Stimulated activated CD8-positive, alpha-beta memory T cell treated with anti-CD3 and anti-CD28 coated beads, Interleukin-15, amount 100 ng/mL, for 1 hour (primary cell): ENCODE measurements at places on chromosomes 11 and 22.

- no peak for DNase-seq
Observed at GRCh38 chr11:1399386-1400316, 9.9 kb downstream of the BRSK2 start.

DNA sequence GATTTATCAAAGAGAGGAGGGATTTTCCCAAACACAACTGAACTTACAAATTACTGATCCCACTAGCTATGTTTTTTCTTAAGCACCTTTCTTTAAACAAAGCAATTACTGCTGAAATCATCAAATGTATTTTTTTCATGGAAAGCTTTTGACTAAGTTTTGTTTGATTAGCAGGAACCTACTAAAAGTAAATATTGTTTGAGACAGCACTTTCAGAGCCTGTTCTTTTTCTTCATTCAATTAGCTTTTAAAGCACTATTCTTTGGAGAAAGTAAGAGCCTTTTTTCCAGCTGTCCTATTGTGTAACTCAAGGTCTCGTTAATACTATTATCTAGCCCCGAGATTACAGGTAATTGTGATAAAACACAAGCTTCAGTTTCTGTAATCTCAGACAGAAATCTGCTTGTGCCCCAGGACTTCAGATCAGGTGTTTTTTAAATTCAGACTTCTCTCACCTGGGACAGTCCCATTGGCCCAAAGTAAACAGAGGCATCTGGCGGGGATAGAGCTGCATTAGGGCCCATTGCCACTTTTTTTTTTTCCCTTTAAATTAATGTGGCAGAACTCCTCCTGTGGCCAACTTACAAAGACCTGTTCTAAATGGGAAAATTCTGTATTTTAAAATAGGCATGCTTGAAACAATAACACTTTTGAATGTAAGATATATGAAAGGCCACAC lies 11.0 kb downstream of the CSTPP1 start:
- no peak for DNase-seq

DNA sequence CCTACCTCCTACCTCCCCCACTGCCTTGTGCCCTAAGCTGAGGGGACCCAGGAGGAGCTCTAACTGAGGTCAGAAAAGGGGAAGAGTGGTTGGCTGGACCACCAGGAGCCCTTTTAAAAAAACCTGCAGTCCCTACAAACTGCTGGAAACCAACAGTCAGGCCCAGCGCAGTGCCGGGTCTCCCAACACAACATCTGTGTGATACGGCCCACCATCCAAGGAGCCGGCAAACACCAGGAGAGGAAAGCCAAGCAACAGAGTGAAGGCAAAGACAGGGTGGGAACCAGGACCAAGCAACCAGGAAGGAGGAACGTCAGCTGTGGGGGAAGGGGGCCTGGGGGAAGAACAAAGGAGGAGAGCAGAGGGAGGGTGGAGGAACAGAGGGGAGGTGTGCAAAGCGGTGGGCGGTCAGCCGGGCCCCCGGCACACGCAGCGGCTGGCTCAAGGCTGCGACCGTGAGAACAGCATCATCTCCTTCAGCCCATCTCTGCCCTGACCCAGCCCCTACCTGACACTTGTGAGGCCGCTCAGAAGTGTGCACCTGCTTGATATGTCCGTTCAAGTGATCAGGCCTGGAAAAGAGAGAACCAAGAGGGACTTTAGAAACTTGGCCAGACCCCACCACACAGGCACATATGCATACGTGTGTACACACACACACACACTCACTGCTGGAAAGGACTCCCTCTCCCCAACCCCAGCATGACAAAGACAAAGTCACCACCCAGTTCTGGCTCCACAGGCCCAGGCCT lies 3.6 kb downstream of the PATZ1 start:
- no peak for DNase-seq

- no peak for DNase-seq
Observed at GRCh38 chr11:30106222-30107181, 89.7 kb upstream of the KCNA4 start.
